ENCODE measurements at places on chromosomes 3 and 15. TPM values are rescaled to one million over a fixed set of nuclear protein-coding genes. Genes with fewer than 3 reads are reported as not detected.
A peak's percentile ranks its signal among the peaks of the same experiment; 100 is the strongest.

The RASA2 gene
- total RNA-seq: 18.1 TPM

The CCDC54 gene
- not detected for total RNA-seq

The KLHL40 gene
- not detected for total RNA-seq

The WNT7A gene
- total RNA-seq: not detected

The CPNE4 gene
- not detected for total RNA-seq

The PPP1R14D gene
- total RNA-seq: not detected

The ARL14 gene
- total RNA-seq: not detected

The LSAMP gene
- total RNA-seq: 0.64 TPM

The GPR27 gene
- not detected for total RNA-seq

The TRIM59 gene
- 29.6 TPM for total RNA-seq

DNA sequence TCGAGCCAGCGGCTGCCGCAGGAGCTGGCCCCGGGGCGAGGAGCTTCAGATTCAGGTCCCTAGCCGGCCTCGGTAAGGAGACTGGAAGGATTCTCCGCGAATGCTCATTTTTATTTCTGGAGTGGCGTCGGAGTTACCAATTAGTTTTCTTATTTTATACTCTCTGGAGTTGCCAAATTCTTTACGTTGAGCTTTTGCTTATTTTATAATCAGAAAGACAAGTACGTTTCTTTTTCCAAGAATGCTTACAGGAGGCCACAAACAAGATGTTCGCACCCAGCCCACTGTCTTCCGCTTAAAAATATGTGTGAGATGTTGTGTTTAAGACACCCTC lies 453 bp upstream of the GPR156 start:
- no peak for DNase-seq

GRCh38 chr15:31352911-31353811 lies 26.5 kb downstream of the KLF13 start:
- DNase-seq: peak; percentile 89

DNA sequence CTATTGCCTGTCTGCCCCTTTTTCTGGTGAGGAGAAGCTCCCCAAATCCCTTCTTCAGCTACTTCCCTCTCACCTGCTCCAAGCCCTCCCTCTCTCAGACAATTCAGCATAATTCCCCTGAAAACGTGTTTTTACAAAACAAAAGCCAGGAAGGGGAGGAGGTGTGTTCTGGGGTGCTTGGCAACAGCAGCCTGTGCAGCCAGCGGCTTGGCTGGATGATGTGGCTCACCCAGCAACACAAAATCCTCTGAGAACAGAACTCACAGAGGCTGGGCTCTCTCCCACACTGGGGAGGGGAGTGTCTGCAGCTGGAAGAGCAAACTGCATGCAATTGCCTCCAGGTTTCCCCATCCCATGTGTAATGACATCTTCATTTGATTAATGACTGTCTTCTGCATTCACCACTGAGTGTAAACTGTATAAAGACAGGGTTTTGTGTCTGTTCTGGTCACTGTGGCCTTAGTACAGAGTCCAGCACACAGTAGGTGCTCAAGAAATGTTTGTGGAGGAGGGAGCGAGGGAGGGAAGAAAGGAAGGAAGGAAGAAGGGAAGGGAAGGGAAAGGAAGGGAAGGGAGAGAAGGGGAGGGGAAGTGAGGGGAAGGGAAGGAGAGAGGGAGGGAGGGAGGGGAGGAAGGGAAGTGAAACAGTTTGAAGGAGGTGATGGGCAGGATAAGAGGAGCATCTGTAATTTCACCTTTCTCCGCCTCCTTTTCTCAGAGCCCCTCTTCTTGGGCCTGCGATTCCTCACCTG lies 70.1 kb upstream of the GLCE start:
- DNase-seq: peak; percentile 48

GRCh38 chr15:31324186-31324585 lies 2.4 kb upstream of the KLF13 start:
- DNase-seq: no peak

DNA sequence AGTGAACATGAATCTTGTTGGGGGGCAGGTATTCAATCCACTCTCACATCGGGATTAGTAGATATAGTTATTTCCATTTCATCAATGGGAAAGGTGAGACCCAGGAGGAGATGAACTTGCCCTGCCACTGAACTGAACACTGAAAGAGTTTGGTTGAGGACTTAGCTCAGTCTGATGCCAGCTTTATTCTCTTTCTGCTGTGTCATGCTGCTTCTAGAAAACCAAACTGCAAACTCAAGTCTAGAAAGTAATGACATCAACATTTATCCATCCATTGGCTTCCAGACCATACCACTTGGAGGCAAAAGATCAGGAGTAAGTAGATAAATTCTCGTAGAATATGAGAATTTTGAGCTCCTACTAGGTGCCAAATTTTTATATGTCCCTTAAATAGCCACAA lies 288.0 kb upstream of the CTNNB1 start:
- DNase-seq: no peak

DNA sequence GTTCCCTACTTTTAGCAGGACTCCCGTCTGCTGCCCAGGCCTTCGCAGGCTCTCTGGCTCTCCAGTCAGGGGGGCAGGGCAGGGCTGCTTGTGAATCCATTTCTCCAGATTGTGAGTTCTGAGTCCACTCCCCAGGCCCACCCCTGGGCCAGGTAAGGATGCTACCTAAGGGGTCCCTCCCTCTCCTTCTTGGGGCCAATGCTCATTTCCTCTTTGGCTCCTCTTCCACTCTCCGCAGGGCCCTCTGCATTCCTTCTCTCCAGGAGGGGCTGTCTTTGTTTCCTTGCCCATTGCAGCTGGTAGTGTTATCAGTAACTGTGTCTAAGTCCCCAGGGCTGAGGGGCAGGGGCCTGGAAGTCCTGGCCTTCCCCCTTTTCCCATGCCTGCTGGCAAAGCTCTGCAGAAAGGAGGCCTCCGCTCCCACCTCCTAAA lies 13.0 kb upstream of the CACNA2D2 start:
- no peak for DNase-seq

- DNase-seq: no peak
Observed at GRCh38 chr3:52456800-52457183, 1.4 kb downstream of the NISCH start.

DNA sequence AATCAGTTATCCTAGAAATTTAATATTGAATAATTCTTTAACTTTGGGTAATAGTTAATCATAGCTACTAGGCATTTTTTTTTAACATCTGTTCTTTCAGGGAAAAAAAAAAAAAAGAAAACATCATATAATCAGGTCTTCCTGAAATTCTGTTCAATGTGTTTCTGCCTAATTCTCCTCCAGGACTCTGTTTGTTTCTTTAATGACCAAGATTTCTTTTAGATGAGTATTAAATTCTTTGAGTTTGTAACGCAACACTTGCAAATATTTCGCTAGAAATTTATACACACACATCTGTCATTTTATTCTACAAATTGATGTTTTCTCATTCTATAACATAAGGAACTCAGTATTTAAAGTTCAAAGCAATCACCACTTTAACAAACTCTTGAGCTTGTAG lies 56.7 kb downstream of the ALCAM start:
- no peak for DNase-seq

DNA sequence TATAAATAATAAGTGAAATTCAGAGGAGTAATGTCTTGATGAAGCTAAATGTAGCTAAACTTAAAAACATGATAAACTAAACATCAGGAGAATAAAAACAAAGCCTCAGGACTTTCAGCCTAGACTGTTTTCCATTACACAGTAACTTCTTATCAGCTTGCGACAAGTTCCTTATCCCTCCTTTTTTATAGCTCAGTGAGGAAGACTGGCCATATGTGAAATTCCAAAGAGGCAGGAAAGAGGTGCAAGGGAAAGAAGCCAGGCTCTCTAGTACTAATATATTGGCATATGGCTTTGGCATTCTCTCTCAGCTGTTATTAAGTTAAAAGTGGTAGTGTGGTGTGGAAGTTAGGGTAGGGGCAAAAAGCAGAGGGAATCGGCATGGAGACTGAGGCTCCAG lies 4.4 kb downstream of the COX17 start:
- peak; percentile 64 for DNase-seq

DNA sequence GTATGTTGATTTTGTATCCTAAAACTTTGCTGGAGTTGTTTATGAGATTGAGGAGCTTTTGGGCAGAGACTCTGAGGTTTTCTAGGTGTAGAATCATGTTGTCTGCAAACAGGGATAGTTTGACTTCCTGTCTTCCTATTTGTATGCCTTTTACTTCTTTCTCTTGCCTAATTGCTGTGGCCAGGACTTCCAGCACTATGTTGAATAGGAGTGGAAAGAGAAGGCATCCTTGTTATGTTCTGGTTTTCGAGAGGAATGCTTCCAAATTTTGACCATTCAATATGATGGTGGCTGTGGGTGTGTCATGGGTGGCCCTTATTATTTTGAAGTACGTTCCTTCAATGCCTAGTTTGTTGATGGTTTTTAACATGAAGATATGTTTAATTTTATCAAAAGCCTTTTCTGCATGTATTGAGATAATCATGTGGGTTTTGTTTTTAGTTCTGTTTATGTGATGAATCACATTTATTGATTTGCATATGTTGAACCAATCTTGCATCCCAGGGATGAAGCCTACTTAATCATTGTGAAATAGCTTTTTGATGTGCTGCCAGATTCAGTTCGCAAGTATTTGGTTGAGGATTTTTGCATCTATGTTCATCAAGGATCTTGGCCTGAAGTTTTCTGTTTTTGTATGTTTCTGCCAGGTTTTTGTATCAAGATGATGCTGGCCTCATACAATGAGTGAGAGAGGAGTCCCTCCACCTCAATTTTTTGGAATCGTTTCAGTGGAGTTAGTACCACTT lies 188.1 kb downstream of the MINAR1 start:
- peak; percentile 20 for DNase-seq

GRCh38 chr15:60121845-60122244 lies 117.7 kb downstream of the FOXB1 start:
- no peak for DNase-seq

- DNase-seq: peak; percentile 59
Observed at GRCh38 chr3:150451329-150452048, 43.4 kb downstream of the TSC22D2 start.

DNA sequence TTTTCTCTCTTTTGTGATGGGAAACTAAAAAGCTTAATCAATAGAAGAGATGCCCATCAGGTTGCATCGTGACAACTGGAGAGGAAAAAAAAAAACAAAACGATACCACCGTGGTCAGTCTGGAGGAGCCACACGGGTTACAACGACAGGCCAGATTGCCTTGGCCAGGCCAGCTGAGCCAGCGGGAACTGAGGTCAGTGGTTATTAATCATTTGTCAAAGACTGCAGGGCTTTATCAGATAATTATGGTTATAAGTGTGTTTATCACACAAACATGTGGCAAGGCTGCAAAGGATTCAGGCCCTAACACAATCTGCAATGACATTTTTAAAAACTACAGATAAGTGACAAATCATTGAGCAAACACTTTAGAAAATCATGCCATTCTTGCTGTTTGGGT lies 135.0 kb upstream of the FAM3D start:
- no peak for DNase-seq

DNA sequence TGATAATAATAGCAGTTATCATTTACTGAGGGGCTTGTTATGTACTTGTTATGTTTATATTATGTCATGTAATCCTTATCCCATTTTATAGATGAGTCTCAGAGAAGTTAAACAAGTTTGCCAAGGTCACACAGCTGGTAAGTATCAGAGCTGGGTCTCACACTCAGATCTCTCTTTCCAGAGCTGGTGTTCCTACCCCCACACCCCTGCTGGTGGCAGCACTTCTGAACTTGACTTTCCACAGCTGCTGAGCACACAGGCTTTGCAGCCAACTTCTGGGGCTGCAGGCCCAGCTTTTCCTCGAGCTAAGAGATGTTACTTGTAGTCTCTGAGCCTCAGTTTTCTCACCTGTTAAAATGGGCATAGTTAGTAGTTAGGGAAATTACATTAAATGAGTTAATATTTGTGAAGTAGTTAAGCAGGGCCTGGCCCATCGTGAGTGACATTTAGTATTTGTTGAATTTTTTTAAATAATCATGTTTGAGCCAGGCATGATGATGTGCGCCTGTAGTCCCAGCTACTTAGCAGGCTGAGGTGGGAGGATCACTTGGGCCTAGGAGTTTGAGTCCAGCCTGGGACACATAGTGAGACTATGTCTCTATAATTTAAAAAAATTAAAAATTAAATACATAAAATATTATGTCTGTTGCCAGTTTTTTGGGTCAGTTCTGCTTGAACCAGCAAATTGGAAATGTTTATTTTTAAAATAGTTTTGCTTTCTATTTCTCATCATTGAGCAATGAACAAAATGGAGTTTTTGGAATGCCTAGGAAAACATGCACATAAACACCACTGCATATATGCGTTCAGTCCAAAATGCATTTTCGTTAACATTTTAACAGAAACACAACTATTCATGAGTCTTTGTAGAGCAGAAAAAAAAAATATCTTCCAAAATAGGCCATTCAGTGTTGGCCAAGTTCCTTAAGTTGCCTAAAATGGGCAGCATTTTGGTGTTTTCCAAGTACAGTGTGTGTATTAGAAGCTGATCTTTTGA lies 87.3 kb downstream of the SMAD6 start:
- peak; percentile 92 for DNase-seq
